ENCODE measurements at places on chromosomes 12 and 14.

DNA sequence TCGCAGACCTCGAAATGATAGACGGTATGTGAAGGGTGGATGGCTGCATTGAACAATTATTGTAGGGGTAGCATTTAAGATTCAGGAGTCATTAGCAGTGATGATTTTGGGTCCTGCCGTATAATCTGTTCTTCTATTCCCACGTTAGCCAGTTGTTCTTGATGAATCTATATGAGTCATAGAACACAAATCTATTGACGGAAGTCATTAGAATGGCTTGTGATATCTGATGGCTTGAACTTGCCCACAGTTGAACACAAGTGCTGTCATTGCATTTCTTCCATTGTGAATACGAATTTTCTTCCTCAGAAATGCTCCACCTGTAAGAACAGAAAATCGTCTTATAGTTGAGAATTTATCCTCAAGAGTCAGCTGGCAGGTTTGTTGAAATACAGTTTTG, 1.9 kb downstream of the SRSF5 start:
- DNase-seq: no peak

DNA sequence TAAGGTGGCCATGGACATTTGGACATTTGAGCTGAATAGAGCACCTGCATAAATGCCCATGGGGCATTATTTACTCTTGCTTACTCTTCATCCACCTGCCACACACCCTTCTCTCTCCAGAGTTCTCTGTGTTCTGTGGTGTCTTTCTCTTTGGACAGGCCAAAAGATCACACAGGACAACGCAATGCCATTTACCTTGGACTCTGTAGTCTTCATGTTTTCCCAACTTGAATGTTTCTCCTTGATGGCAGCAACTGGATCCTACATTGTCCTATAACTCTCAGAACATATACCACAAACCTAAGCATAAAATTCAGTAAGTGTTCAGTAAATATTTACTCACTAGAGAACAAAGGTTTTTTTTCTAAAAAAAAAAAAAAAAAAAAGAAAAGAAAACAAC, 41.7 kb upstream of the PTHLH start:
- DNase-seq: no peak

- DNase-seq: no peak
Observed at GRCh38 chr12:13102461-13103195, 839 bp downstream of the GSG1 start.

DNA sequence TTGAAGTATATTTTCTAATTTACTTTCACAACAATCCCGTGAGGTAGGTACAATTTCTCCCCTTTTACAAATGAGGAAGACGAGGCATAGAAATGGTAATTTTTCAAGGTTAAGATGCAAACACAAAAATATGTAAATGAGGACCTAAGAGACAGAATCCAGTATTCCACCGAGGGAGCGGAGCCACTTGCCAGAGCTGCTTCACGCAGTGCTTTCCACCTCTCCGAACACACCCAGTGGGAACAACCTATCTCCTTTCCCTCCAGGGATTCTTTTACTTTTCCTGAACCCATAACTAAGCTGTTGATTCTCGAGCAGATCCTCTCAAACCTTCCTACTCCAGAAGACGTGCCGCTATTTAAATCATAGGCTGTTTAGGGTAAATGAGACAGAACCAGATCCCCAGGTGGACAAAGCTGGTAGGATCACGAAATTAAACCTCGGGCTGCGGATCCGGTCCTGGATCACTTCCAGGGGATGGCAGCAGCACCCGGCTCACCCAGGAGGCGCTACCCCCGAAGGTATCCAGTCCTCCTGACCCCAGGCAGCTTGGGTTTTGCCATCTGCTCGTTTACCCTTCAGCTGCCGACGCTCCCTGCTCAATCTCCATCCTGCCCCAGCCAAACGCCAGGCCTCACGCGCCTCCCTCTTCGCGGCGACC, 1.5 kb downstream of the DDHD1 start:
- peak; percentile 50 for DNase-seq

DNA sequence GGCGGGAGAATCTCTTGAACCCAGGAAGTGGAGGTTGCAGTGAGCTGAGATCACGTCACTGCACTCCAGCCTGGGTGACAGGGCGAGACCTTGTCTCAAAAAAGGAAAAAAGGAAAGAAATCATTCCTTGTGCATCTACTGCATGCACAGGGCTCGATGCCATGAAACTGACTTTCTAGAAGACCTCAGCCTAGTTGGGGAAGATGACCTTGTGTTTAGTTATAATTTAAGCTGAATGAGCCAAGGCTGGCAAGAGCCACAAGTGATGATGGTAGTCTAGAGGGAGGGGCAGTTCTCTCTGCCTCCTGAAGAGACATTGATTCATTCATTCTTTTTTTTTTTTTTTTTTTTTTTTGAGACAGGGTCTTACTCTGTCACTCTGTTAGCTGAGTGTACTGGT, 24.2 kb downstream of the ACACB start:
- no peak for DNase-seq

- DNase-seq: no peak
Observed at GRCh38 chr12:49121047-49121696, 10.0 kb downstream of the TUBA1B start.

GRCh38 chr12:49323524-49324097, 556 bp downstream of the TROAP start:
- no peak for DNase-seq

GRCh38 chr14:74608959-74609611, 3.0 kb downstream of the LTBP2 start:
- peak; percentile 89 for DNase-seq

- peak; percentile 48 for DNase-seq
Observed at GRCh38 chr14:21999402-21999801, 325.8 kb upstream of the OR4E1 start.

DNA sequence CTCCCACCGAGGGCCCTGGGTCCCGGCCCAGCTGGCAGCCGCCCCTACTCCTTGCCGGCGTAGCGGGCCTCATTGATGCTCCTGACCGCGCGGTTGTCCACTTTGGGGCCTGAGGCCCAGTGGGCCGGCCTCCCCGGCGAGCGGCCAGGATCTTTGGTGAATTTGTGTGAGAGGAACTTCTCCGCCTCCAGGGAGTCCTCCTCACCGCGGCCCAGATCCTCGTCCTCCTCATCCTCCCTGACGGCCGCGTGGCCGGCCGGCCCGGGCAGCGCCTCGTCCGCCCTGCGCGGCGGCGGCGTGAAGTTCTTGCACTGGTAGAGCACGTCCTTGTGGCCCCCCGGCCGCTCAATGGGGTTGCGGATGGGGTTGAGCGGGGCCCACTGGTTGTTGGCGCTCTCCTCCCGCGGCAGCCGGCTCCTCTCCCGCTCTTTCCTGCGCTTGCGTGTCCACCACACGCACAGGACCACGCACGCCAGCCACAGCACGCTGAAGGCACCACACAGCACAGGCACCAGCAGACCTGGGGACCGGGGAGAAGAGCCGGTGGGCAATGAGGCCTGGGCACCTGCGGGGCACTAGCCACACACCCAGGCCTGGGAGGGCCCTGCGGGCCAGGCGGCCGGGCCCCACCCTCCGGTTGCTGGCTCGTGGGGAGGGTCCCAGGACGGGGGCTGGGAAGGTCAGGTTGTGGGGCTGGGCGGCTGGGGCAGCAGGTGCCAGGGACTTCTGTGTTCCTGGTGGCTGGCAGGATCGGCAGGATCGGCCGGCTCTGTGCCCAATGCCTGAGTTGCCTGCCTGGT, 25.7 kb downstream of the JAG2 start:
- no peak for DNase-seq

GRCh38 chr14:85762526-85762925, 232.6 kb downstream of the FLRT2 start:
- DNase-seq: no peak

GRCh38 chr12:89965993-89966392, 257.4 kb upstream of the ATP2B1 start:
- DNase-seq: no peak

DNA sequence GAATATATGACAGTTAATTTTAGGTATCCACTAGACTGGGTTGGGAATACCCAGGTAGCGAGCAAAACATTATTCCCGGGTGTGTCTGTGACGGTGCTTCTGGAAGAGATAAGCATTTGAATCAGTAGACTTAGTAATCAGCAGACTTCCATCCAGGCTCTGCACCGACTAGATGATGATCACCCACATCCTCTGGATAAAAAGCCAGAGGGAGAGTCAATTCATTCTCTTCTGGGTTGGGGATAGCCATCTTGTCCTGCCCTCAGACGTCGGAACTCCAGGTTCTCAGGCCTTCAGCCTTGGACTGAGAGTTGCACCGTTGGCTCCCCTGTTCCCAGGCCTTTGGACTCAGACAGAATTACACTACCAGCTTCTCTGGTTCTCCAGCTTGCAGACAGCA, 168.0 kb downstream of the PHLDA1 start:
- DNase-seq: no peak

DNA sequence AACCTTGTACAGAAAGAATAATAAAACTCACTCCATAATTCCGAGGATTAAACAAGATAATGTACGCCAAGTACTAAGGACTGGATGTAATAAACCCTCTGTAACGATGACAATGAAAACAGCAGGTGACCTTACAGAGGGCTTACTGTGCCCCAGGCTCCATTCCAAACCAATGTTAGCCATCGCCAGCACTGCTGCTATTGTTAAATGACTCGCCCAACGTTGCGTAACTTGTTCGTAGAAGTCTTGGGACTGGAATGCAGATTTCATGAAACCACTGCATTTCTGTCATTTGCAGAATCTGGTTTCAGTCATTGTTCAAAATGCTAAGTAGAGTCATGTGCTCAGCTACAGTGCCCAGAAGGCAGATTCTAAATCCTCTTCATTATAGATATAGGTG, 728 bp upstream of the STON2 start:
- no peak for DNase-seq

DNA sequence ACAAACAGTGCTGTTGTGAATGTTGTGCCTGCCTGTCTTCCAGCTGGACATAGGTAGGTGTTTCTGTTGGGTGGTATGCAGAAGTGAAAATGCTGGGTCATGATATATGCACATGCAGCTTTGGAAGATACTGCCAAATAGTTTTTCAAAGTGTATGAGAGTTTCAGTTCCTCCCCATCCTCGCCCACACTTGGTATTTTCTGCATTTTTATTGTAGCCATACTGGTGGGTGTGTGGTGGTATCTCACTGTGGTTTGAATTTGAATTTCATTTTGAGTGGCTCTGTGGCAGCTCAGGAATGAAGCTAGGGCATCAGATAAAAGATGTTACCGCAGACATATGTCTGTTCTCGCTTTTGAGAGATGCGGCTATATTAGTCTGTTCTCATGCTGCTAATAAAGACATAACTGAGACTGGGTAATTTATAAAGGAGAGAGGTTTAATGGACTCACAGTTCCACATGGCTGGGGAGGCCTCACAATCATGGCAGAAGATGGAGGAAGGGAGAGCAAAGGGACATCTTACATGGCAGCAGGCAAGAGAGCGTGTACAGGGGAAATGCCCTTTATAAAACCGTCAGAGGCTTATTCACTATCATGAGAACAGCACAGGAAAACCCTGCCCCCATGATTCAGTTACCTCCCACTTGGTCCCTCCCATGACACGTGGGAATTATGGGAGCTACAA, 183.1 kb downstream of the CAND1 start:
- DNase-seq: no peak

DNA sequence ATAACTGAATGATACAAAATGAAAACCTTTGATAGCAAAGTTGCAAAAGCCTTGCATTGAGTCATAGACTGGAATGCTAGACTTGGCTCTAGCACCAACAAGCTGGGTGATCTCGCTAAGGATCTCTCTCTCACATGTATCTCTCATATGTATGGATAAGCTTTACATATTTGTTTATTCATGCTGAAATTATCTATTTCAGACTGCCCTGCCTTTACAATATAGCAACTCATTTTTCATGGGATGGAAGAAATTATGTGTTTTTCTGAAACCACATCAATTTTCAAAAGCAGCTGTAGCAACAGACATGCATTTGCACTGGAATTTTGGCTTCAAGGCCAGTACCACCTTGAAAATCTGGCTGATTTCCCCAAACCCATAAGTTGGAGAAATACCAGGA, 11.4 kb downstream of the RERG start:
- no peak for DNase-seq

GRCh38 chr14:65224799-65225198, 122.5 kb upstream of the MAX start:
- peak; percentile 19 for DNase-seq

DNA sequence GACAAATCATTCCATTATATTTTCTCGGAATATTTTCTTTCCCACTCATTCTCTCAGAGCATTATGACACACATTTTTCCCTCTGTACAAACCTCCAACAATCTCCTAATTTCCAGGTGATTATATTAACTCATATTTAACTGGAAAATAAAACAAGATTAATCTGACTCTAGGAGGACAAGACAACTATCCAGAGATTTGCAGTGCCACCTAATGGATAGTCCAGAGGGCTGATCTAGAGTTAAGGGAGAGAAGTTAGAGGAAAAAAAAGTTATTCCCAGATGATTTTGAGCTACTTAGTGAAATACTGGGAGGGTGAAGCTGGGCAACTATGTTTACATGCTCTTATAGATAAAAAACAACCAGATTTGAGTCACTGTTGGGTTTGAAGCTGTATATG, 161.7 kb downstream of the ALX1 start:
- no peak for DNase-seq

GRCh38 chr14:64190974-64191502, 103.1 kb downstream of the ESR2 start:
- DNase-seq: no peak

GRCh38 chr14:32009976-32010581, 67.0 kb upstream of the ARHGAP5 start:
- DNase-seq: no peak

GRCh38 chr14:33040372-33041140, 101.9 kb downstream of the NPAS3 start:
- no peak for DNase-seq

- no peak for DNase-seq
Observed at GRCh38 chr14:58272588-58273372, 25.6 kb upstream of the ARID4A start.

DNA sequence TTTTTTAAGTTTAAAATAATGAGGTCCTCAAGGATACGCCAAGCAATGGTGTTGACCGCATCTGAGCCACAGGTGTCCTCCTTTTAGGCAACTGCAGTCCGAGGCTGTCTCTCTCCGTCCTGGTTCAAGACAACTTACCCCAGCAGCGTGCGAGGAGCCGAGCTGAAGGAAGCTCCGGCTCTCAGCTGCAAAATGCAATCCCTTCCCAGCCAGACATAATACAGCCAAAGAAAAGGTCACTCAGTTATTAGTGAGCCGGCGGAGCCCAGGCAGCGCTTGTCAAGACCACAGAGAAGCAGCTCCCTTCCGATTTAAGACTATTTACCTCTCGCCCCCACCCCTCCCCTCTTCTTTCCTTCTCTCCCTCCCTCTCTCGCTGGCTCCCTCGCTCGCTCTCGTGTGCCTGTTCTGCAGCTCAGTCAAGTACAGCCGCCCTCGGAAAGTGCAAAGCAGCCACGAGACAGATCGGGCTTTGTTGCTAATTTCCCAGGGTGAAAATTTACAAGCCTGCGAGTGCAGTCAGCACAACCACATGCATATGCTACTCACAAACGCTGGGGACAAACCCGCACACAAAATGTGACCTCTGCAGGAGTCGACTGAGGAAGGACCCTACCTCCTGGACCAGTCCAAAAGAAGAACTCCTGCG, 363 bp upstream of the LMO3 start:
- no peak for DNase-seq

GRCh38 chr12:62689042-62689839, 222.6 kb downstream of the MON2 start:
- no peak for DNase-seq

Data from CD4-positive, alpha-beta T cell treated with Interleukin-6 for 4 hours (primary cell).